ENCODE measurements at places on chromosomes 3 and 15.

DNA sequence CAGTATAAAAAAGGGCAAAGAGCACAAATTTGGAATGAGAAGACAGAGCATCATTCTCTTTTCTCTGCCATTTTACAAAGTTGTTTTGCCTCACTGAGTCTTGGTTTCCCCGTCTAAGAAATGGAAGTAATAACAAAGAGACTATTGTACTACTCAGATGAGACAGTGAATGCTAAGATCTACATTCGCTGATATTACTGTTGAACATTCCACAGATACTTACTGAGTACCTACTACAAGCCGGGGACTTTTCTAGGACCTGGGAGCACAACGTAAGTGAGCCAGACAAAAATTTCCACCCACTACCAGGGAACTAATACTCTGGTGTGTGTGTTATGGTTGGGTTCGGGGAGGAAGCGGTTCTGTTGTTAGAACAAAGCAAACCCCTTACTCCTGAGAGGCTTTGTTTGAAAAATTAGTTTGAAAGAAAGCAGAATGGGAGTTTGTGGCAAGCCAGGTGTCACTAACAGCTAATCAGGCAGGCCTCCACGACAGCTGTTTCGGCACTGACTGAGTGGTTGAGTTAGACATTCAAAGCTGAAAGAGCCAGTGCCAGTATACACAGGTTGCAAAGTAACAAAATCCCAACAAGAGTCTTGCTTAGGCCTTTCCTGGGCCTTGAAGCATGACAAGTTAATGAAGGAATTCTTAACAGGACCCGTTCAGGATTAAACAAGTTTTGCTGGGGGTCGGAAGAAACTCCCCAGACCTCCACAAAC is 458.3 kb downstream of the EDEM1 start:
- H3K36me3 ChIP-seq = no peaks in the 10 kb centered on the region
- H3K27me3 ChIP-seq = no peaks in the 10 kb centered on the region
- H3K4me1 ChIP-seq = no peaks in the 10 kb centered on the region
- no peak overlapping the region for H3K4me3 ChIP-seq
- no peak overlapping the region for H3K27ac ChIP-seq

- no peak overlapping the region for H3K27ac ChIP-seq
- no peaks in the 10 kb centered on the region for H3K27me3 ChIP-seq
- H3K4me1 ChIP-seq = peaks cover 23% of the 10 kb centered on the region
- peak; percentile 46 for DNase-seq
- H3K36me3 ChIP-seq = no peaks in the 10 kb centered on the region
Observed at GRCh38 chr15:68387381-68388143, 44.4 kb downstream of the ITGA11 start.

DNA sequence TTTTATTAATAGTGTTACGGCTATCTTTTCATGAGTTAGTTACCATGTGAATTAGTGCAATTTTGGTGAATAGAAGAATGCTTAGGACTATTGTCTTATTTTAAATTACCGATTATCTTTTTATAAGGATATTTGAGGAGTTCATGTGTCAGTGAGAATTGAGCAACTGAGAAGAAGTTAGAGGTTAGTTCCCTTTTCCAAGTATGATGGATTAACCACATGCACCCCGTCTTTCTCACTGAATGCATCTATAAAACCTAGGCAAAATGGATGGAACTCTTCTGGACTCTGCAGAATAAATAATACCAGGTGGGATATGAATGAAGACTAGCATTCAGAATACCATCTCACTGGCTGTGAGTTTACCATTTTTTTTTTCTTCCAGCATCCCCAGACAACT is 74.3 kb downstream of the TCF12 start:
- H3K27me3 ChIP-seq = no peaks in the 10 kb centered on the region
- H3K27ac ChIP-seq = no peak overlapping the region
- H3K4me1 ChIP-seq = no peaks in the 10 kb centered on the region
- no peaks in the 10 kb centered on the region for H3K36me3 ChIP-seq
- DNase-seq = no peak

DNA sequence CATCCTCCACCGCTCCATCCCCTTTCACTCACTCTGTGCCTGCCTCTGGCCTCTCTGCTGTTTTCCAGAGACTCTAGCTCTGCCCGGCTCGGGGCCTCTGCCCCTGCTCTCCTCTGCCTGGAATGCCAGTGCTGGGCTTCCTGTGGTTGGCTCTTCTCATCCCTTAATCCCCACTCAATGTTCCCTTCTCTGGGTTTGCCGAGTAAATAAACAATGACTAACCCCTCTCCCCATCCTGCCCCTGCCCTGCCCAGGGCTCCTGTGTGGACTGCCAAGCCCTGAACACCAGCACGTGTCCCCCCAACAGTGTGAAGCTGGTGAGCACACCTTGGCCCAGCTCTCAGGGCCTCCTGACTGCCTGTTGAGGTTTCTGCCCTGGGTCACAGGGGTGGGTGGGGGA is 12.2 kb downstream of the STAB1 start:
- no peak overlapping the region for H3K4me3 ChIP-seq
- H3K36me3 ChIP-seq = no peaks in the 10 kb centered on the region
- no peaks in the 10 kb centered on the region for H3K27me3 ChIP-seq

DNA sequence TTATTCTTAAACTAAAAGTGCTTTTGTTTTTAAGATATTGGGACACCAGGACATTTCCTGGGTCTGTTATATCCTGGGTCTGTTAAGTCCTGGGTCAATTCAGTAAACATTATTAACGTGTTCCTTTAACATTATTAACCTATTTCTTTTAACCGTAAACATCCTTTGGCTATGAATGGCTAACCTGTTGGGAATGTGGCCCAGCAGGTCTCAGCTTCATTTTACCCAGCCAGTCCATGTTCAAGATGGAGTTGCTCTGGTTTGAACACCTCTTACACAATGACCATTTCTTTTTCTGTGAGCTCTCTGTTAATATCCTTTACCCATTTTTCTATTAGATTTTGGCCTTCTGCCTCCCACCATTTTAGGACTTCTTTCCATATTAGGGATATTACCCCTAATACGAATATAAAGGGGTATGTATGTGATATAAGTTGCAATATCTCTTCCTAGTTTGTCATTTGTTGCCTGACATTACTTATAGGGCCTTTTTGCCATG is 88.9 kb upstream of the NEDD4 start:
- no peak overlapping the region for H3K4me3 ChIP-seq
- H3K27me3 ChIP-seq = no peaks in the 10 kb centered on the region
- no peaks in the 10 kb centered on the region for H3K36me3 ChIP-seq
- no peaks in the 10 kb centered on the region for H3K4me1 ChIP-seq
- H3K27ac ChIP-seq = no peak overlapping the region

DNA sequence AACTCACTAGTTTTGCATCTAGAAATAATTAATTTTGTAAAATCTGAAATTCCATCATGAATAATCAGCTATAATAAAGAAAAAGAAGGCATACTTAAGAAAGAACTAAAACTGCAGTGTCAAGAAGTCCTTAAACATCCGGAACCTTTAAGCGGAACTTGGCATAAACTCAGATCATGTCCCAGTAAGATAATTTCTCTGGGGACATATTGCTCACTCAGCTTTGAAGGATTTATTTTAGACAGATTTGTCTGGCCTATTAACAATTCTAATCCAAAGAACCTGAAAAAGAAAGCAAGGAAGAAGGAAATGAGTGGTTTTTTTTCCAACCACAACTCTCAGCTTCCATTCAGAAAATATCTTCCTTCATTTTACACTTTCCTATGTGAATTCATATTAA is 850.3 kb downstream of the ROBO1 start:
- H3K27me3 ChIP-seq = no peaks in the 10 kb centered on the region
- no peak for DNase-seq
- H3K4me1 ChIP-seq = peaks cover 6% of the 10 kb centered on the region
- no peaks in the 10 kb centered on the region for H3K36me3 ChIP-seq

- no peak for DNase-seq
- H3K27me3 ChIP-seq = no peaks in the 10 kb centered on the region
- H3K36me3 ChIP-seq = peaks cover 27% of the 10 kb centered on the region
- H3K4me1 ChIP-seq = no peaks in the 10 kb centered on the region
- peak overlapping the region; percentile 73 for H3K27ac ChIP-seq
Observed at GRCh38 chr3:39405687-39406367, 693 bp upstream of the RPSA start.

Measured in tibial artery (tissue), 4 donors.